ENCODE measurements at places on chromosomes 16 and 17. TPM values are rescaled to one million over a fixed set of nuclear protein-coding genes. Genes with fewer than 3 reads are reported as not detected.

OR3A3 gene
- not detected for total RNA-seq

EVPLL gene
- total RNA-seq: not detected

VMO1 gene
- total RNA-seq: 0.92 TPM

OR2C1 gene
- total RNA-seq: 0.26 TPM

PPP1R27 gene
- total RNA-seq: not detected

MYH1 gene
- total RNA-seq: not detected

ITGB4 gene
- 0.40 TPM for total RNA-seq

ABCA6 gene
- total RNA-seq: 127 TPM

MEAK7 gene
- 14.5 TPM for total RNA-seq

ADGRG1 gene
- total RNA-seq: 9.0 TPM

EME1 gene
- 9.2 TPM for total RNA-seq

SLFN14 gene
- not detected for total RNA-seq

CCL22 gene
- not detected for total RNA-seq

DNAAF8 gene
- total RNA-seq: 1.1 TPM

CPHXL2 gene
- total RNA-seq: not detected

TPPP3 gene
- total RNA-seq: 0.66 TPM

GPR139 gene
- total RNA-seq: not detected

RNF222 gene
- not detected for total RNA-seq

CD79B gene
- 2.1 TPM for total RNA-seq

FGF11 gene
- total RNA-seq: 0.19 TPM

SEZ6 gene
- not detected for total RNA-seq

NLRC3 gene
- total RNA-seq: 0.06 TPM

KRTAP4-3 gene
- not detected for total RNA-seq

INO80E gene
- total RNA-seq: 20.0 TPM

RND2 gene
- total RNA-seq: 0.12 TPM

ALOX15 gene
- total RNA-seq: not detected

HSF4 gene
- total RNA-seq: 4.9 TPM

C16orf92 gene
- not detected for total RNA-seq

PRSS22 gene
- not detected for total RNA-seq

GAST gene
- not detected for total RNA-seq

KRT35 gene
- not detected for total RNA-seq

PPY gene
- not detected for total RNA-seq

KRTAP9-8 gene
- not detected for total RNA-seq

Measured in aortic smooth muscle cell (primary cell).